Activated T-cell treated with anti-CD3 and anti-CD28 coated beads for 24 hours (primary cell): ENCODE measurements at places on chromosomes 3 and 15.

GRCh38 chr3:8517487-8517886 is 15.9 kb downstream of the LMCD1 start:
- no peak for DNase-seq

- no peak for DNase-seq
Measured at GRCh38 chr3:109644746-109645145, 307.4 kb upstream of the DPPA4 start.

DNA sequence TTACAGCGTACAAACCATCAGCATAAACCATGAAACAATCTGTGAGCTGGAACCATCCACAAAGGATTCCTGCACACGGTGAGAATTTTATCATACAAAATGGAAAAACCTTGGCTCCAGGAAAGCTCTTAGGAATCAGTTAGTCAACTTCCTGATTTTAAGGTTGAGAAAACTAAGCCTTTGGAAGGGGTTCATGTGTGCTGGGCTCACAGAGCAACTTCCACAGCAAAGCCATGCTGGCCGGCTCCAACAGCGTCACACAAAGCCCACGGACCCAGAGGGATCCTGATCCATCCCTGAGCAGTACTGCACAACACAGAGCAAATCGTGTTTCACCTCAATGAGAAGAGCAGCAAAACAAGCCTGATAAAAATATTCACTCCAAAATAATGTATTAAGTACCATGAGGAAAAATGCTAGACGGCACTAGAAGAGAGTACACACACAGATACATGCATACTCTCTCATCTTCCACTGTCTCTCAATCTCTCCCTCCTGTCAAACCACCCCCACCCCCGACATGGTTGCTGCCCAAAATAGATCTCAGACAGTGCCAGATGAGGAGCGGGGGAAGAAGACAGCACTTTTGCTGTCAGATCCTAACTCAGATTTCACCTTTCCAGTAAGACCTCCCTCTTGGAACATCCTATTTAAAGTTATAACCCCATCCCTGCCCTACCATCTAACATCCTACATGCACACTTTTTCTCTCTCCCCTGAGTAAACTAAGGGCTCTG is 58.6 kb downstream of the MB21D2 start:
- DNase-seq: no peak

DNA sequence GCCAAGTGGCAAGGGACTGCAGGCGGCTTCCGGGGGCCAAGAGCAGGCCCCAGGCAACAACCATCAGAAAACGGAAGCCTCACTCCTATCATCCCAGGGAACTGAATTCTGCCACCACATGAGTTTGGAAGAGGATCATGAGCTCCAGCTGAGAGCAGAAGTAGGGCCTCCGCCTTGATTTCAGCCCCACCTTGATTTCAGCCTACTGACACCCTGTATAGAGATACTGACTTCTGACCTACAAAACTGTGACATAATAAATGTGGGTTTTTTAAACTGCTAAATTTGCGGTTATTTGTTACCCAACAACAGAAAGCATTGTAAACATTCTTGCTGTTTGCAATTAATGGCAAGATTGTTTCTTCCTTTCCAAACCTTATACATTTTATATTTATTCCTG is 21.6 kb upstream of the RARRES1 start:
- no peak for DNase-seq

GRCh38 chr3:149472030-149472797 is 2.3 kb upstream of the TM4SF4 start:
- DNase-seq: no peak

- DNase-seq: no peak
Measured at GRCh38 chr15:31332681-31333071, 6.0 kb downstream of the KLF13 start.

GRCh38 chr3:184825121-184825820 is 13.3 kb downstream of the VPS8 start:
- DNase-seq: no peak

- DNase-seq: no peak
Measured at GRCh38 chr3:127597020-127597771, 1.0 kb upstream of the MCM2 start.

DNA sequence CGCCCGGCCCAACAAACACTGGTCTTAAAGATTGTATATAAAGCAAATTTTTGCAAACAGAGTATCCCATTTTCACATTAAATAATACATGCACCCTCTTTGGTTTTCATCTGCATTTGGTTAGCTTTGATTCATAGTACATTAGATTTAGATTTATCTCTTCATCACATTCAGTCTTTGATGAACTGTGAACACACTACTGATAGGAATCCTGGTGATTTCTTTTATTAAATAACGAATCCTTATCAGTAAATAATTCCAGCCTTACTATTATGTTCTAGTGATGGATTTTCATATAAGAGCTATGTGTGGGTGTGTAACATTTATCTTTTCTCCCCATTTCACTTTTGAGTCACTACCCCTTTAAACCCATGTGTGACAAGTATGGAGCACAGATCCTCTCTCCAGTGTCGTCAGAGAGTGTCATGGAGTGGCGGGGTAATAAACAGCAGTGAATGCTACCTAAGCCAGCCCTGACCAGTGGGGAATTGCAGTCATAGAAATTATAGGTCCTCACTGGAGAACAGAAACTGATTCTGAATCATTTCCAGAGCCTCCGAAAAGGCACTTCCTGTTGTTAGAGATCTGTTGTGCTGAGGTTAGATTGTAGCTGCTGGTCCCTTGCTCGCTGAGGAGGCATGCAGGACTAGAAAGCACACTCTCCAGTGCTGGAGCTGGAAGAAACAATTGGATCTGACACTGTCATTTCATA is 22.0 kb downstream of the SLC7A14 start:
- DNase-seq: no peak

- DNase-seq: no peak
Measured at GRCh38 chr3:60630953-60631352, 620.3 kb downstream of the FHIT start.

DNA sequence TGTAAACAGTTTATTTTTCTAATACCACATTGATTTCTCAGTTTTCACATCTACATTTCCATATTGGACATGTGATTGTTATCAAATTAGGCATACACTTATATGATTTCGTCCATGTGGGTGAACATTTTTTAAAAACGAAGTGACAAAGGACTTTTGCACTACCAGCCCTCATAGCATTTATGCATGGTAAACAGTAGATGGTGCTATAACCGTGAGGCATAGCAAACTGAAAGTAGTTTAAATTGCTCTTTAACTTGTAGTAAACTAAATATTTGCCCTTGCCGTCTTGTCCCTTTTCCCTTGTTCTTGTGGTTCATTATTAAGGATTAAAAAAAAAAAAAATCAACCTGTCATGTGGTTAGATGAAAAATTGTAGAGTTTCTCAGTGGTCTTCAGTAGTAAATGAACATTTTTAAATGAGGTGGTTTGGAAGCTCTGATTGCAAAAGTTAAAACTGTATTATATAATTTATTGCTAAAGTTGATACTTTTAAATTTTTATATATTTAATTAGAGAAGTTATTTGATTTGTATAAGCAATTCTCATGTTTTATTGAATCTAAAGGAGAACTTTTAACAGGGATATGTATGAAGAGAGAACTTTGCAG is 24.0 kb downstream of the STX19 start:
- DNase-seq: no peak

- no peak for DNase-seq
Measured at GRCh38 chr15:45288947-45289346, 36.9 kb downstream of the SLC28A2 start.

DNA sequence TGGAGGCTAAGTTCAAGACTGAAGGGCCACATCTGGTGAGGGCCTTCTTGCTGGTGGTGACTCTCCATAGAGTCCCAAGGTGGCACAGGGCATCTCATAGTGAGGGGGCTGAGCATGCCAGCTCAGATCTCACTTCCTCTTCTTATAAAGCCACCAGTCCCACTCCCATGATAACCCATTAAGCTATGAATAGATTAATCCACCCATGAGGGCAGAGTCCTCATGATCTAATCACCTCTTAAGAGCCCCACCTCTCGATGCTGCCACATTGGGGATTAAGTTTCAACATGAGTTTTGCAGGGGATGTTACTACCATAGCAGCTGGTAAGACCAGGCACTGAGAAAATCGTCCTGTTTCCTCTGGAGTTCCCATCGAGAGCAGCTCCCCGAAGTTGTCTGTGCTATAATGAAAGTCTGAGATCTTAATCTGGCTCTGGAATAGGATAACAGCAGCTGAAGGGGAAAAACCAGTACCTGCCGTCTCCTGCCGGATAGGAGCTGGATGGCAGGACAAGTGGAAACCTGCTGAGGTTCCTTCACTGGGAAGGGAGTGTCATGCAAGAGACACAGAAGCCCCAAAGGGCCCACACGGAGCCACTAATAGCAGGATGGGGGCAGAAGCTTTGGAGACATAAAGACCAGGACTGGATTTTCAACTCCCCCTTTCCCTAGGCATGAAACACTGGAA is 79.5 kb upstream of the EPHB3 start:
- DNase-seq: no peak

DNA sequence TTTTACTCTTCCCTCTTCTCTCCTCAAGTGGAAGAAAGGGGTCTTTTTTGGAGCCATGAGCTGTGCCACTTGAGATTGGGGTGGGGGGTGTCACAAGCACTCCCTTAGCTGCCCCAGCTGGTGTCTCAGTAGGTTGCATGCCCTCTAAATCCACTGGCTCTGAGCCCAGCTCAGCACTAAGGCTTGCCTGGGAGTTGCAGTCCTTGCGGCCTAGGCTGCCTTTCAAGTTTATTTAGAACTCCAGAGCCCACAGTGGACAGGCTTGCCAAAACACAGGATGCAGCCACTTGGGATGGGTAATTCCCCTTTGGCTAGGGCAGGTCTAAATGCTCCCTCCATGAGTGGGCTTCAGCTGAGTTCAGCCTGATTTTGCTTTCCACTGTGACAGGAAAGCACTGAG is 24.7 kb downstream of the C3orf20 start:
- no peak for DNase-seq

DNA sequence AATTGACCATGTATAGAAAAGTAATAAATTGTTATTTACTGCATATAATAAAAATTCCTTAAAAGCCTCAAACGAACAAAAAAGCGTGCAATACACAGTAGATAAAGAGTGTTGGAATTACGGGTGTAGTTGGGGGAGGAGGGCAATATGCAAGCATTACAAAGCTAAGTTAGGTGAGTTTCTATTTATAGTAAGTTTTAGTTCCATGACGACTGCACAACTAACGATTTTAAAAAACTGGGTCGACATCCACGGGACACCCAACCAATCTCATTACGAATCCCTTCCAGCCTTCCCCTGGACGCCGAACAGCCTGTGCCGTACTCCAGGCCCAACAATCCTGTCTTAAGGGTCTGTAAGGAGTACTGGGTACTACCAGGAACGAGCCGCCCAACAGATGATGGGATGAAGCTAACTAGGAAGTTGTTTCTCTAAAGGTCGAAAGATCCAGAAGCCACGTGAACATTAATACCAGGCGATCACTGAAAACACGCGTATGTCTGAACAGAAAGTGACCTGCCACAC is 677 bp downstream of the POLQ start:
- DNase-seq: no peak

DNA sequence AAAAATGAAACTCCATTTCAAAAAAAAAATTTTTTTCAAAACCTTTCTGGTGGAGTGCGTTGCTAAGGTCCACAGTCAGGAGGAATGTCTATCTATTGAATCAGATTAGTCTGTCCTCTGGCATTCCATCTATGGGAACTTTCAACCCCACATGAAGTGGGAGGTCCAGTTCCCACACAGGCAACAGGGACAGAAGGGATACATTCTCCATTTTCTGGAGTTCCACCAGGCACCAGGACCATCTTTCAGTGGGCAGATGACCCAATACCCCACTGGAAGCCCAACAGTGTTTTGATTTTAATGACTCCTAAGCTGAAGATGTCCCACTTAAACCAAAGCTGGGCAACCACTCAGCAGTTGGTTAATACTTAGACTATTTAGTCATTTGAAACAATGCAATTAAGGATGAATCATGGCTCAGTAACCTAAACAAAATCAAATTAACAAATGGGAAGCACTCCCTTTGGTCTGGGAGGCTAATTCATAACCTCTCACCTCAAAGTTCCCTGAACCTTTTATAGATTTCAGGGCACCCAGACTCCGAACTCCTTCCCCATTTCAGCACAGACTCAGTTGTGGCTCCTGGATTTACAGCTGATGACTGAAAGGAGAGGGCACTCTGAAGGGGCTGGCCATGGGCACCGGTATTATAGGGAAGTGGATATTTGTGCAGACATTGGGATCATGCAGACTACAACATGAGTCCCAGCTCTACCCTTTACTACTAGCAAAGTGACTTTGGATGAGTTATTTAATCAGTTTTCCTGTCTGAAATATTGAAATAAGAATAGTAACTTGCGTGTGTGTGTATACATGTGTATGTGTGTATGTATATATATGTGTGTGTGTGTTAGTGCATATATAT is 264.3 kb upstream of the LRTM1 start:
- no peak for DNase-seq

DNA sequence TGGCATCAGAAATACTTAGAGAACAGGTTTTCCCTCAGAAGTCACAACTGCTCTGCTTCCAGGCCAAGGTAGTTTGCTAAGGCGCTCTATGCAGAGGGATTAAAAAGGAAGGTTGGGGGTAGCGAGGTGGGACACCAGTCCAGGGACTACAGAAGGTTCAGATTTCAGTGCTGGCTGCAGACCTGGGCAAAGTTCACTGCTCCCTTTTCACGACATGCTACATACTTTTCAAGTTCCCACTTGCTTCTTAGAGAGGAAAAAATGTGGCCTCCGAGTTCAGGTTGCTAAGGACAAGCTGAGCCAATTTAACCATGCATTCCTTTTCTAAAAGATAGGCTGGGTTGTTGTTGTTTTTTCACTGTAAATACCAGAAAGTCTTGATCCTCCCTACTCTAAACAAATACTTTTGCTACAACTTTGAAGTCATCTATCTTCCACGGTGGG is 158.6 kb upstream of the NR2F2 start:
- DNase-seq: no peak

- no peak for DNase-seq
Measured at GRCh38 chr3:171832989-171833388, 10.2 kb upstream of the TMEM212 start.

DNA sequence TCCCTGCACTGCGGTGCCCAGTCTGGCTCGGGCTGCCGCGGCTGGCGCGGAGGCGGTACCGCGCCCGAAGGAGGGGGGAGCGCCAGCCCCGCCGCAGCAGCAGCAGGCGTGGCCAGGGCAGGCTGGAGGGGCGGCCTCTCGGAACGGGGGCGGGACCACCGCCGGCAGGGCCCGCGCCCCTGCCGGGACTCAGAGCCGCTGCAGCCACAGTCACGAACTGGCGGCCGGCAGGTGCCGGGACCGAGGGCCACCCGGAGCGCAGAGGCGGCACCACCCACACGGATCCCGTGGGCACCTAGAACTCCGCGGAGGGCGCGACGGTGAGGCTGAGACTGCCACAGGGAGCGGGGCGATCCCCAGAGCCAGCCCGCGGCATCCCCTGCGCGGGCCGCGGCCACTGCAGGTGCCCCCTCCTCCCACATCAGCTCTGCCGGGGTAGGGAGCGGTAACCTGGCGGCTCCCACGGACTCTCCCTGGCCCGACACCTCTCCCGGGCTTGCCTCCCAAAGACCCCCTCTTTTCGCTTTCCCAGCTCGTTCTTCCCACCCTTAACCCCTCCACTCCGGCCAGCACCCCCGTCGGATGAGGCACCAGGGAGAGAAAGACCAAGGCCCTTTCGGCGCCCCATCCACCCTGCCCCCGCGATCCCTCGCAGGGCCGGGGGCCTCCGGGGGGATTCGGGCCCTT is at the start of gene VWA5B2:
Gene VWA5B2, plus strand, starts transcription at position 192 of the 687 bp plus-strand sequence. CDS start 944 bp downstream, outside the sequence.
- DNase-seq: peak; percentile 59
